ENCODE measurements at places on chromosomes 1 and 21.

DNA sequence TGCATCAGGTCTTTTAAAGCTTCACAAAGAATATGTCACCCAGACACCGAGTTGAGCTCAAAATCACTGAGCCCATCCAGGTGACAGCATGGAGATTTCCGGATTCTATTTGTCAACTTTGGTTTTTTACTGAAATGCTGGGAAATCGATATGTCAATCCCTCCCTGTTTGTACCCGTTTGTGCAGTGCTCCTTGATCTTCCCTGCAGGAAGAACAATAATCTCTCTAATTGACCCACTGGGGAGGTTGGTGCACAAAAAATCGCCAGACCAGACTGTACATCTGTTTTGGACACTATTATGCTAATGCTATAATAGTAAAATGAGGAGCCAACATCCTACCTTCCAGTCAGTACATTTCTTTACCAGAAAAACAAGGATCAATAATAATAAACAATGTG is 1.8 kb downstream of the BARHL2 start:
- DNase-seq = no peak

GRCh38 chr1:206796116-206796515 is 23.8 kb upstream of the IL10 start:
- no peak for DNase-seq

DNA sequence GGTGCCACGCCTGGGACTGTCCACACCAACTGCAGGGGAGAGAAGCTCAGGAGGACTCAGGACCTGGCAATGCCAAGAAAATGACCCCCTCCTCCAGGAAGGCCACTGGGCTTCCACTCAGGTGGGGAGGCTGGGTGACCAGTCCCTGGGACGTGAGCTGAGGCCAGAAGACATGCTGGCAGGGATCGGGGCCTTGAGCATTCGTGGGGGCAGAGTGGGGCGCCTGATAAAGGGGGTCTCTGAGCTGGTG is 15.3 kb upstream of the COL6A2 start:
- no peak for DNase-seq

GRCh38 chr21:15966231-15966630 is 236.4 kb downstream of the USP25 start:
- no peak for DNase-seq

GRCh38 chr1:161098210-161099068 is at the start of gene KLHDC9:
TSS of gene KLHDC9 (plus strand) at chr1:161098361. CDS start at chr1:161098536, 175 bp downstream.
- DNase-seq = peak; percentile 88

GRCh38 chr21:41147096-41147978 is 20.6 kb upstream of the BACE2 start:
- peak; percentile 63 for DNase-seq

- DNase-seq = no peak
These were observed 274.8 kb upstream of the RUNX1 start for GRCh38 chr21:35323947-35324346.

DNA sequence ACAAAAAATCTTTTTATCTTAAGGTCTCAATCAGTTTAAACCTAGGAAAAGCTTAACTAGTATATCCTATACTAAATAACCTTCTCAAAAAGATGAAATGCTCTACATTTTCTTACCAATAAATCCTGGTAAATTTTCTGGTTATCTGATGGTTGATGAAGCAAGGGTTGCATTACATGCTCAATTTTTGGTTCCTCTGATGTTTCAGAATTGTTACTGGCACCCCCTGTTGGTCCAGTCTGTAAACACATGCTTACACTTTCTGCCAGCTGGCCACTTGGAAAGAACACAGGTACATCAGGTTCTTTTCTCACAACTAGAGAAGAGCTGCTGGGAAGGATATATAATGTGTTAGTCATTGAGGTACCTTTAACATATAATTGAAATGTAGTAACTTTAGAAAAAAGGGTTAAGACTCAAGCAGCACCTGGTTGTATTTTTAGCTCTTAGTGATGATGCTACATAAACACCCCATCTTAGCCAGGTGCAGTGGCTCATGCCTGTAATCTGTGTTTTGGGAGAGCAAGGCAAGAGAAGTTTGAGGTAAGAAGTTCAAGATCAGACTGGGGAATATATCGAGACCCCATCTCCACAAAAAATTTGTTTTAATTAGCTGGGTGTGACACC is 30.9 kb upstream of the TAL1 start:
- DNase-seq = no peak

DNA sequence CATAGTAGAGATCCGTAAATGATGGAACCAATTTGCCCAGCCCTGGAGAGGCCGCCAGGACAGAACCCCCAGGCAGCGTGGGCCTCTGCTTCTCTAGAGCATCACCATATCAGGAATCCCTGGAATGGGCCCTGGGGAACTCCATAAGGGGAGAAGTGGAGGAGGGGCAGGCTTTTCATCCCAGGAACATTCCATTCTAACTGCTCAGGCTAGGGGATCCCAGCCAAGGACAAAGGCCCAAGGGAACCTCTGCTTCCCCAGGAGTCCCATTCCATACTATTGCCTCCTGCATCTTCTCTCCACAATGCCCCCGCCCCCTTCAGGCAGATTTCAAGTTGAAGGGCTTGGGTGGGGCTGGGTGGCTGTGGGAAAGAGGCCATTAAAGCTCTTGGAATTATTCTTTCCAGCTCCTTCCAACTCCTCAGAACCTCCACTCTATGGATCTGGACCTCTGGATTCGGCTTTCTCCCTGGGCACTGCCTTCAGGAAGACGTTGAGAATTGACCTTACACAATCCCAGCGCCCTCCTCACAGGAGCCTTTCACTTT is 6.0 kb downstream of the TRNP1 start:
- DNase-seq = peak; percentile 93

- no peak for DNase-seq
These were observed 4.1 kb downstream of the NRIP1 start for GRCh38 chr21:15060543-15061175.

All from osteocyte (in vitro differentiated cells).